ENCODE measurements at places on chromosomes 5 and 9.

DNA sequence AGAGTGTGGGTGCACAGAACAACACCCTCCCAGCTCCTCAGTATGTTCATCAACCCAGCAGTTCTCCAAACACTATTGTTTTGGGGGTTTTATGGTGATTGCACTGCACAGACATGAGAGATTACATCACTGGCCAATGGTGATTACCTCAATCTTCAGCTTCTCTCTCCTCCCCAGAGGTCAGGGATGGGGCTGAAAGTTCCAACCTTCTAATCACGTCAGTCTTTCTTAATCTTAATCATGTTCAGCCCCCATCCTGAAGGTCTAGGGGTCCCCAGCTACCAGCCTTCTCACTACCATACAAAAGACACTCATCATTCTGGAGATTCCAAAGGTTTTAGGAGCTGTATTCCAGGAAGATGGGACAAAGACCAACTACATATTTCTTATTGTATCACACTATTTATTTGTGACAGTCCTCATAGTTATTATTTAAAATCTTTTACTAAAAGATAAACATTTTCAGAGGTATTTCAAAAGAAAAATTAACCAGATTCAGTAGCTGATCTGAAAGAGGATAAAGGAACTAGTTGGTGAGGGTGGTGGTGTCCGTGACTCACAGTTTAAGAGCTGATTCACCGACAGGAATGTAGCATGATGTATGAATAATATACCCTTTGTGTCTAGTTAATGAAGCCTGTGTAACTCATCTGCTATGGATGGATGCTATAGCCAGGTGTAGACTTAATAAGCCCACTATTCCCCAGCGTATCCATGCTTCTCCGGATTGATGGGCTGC, 35.6 kb downstream of the RASEF start:
- DNase-seq: no peak

- no peak for DNase-seq
Observed at GRCh38 chr9:78047106-78047505, 15.5 kb upstream of the GNAQ start.

DNA sequence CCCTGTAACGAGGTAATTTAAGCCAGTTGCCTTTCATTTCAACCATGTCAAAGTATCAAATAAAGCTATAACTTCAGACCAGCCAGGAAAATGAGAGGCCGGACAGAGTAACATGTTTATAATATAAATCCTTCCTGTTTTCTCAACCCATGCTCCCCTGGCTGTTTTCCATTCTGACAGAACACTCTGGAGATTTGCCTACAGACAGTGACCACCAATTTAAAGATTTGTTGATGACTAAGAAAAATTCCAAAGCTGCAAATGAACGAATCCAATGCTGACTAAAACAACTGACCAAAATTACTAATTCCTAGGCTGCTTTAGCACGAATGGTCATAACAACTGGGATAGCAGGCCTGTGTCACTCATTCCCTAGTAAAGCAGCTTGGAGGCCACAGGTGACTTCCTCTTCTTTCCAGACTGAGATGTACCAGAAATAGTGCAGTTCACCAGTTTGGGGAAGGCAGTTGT, 141.4 kb downstream of the AOPEP start:
- peak; percentile 56 for DNase-seq

DNA sequence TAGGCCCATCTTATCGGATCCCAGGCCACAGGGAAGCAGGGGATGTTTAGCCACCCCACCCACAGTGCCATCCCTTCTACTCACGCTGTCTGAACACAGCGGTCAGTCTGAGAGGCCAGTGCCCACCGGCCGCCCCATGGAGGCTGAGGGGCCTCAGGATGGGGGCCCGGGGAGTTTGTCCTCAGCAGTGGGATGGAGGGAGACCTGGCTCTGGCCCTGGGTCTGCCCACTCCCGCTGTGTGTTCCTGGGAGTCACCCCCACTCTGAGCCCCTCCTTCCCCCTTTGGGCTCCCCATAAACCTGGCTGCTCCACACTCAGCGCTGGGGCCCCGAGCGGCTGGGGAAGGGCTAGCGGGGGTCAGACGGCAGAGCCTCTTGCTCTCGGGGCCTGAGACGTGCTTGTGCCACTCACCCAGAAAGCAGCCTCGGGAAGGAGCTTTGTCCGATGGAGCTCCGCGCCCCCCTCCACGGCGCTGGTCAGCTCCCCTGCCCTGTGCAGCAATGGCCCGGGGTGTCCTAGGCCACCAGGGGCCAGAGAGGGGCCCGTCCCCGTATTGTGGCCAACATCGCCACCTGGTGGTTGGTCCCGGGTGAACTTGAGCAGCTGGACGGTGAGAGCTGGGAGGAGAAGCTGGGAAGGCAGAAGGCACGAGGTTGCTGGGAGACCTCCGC, 10.9 kb upstream of the LAMC3 start:
- peak; percentile 75 for DNase-seq

DNA sequence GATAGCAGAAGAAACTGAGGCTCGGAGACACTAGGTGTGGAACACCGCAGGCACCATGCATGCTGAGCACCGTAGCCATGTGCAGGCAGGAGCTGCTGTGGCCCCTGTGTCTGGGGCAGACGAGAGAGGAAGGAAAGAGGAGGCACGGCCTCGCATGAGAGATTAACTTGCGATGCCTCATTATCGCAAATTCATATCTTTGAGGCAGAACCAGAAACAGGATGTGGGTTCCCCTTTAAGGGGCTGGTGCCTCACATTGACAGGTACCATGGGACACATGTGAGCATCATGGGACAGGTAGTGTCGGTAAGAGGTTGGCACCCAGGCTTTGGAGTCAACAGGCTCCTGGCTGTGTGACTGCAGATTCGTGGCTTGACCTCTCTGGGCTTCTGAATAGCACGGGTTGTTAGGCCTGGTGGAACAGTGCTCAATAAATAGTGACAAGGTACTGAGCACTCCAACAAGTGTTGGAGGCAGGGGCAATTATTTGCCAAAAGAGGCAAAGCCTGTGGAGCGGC, 40.8 kb downstream of the NAIF1 start:
- DNase-seq: no peak

Data from tongue (tissue), 3 donors.